ENCODE measurements at places on chromosomes 4 and X.

DNA sequence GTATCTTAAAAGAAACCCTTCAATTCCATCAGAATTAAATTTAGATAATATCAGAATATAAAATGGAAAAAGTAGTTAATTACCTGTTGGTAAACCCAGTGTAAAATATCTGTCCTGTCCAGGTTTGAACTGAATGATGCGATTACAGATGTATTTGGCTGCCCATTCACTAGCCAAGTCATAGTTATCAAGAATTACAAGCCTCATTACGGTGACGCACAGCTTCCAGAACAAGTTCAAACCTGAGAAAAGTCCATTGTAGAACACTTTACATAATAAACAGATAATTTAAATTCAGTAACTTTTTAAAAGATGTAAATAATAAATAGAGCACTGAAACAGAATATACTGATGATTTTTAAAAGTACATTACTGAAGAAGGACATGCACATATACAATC, 4.4 kb downstream of the GNPDA2 start:
- DNase-seq: no peak

DNA sequence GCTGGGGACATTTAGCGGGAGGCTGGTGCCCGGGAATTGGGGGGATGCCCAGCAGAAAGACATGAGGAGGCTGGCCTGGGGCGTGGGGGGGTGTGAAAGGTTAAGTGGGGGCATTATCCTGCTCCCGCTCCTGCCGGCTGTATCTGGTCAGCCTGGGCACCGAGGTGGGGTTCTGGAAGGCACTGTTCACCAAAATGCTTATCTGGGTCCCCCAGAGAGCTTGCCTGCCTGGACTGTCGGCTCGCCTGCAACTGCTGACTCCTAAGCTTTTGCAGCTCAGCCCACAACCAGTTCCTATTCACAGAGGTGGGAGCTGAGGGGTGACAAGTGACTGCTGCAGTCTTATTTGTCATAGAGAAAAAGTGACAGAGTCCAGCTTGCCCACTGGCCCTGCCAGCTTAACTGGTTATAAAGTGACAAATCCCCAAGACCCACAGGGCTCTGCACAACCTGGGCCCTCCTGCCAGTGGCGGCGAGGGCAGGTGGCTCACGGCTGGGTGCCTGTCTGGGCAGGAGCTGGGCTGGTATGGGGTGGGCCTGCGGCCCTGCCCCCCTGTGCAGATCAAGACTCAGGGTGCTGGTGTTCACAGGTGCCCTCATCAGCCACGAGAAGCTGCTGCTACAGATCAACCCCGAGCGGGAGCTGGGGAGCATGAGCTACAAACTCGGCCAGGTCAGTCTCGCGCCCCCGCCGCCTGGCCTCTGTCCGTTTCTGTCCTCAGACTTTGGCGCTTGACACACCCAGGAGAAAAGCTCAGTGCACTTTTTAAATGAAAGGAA, 23.7 kb upstream of the MSANTD1 start:
- DNase-seq: no peak

DNA sequence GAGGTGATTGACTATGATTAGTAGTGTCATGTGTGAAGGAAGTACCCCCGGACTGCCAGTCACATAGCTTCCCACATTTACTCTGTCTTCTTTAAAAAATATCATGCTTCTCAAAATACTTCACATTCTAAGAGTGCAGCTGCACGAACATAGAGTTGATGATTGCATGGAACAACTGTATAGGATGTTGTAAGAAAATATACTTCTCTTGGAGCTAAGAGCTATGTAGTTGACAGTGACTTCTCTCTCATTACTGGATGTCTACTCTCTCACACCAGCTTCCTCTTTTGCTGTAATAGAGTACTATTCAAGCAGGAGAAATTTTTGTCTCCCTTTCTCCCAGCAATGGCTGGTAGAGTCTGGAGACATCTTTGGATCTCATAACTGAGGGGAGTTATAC, 99.4 kb upstream of the PUDP start:
- DNase-seq: no peak

- no peak for DNase-seq
Observed at GRCh38 chr4:58776627-58777026, 1666.4 kb upstream of the IGFBP7 start.

DNA sequence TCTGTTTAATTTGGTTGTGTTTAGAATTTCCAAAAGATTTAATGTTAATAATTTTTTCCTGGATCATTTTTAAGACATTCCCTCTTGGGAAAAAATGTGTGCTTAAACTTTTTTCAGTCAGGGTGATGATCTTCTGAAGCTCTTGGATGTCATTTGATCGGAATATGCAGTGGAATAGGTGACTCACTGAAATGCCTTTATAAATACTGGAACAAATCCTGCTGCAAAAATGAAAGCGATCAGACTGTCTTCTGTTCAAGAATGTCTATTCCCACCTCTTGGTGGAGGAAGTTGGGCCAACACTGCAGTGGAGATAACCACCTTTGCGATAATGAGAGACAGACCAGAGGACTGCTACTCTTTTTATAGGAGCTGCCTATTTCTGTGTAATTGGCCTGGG, 46.7 kb downstream of the LARP1B start:
- no peak for DNase-seq

GRCh38 chr4:109739547-109739946, 9.7 kb upstream of the PLA2G12A start:
- DNase-seq: peak; percentile 11

- no peak for DNase-seq
Observed at GRCh38 chrX:101397779-101398178, 7.0 kb downstream of the RPL36A start.

DNA sequence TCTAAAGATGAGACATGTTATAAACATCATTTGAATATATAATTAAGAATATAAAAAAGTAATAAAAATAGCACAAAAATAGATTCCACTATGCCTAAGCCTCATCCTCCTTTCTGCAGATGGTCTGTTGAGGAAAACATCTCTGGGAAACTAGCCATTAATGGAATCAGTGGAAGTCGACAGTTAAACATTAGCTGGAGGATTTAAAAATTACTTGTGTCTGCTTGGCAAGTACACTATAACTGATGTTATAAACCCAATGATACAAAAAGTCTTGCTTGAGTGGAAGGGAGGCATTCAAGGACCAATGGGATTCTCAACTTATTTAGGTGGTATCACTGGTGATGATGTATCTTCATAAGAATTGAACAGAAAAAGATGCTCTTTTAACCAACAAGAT, 1598.3 kb downstream of the PCDH18 start:
- no peak for DNase-seq

GRCh38 chrX:45322382-45322781, 121.7 kb upstream of the DIPK2B start:
- peak; percentile 17 for DNase-seq

DNA sequence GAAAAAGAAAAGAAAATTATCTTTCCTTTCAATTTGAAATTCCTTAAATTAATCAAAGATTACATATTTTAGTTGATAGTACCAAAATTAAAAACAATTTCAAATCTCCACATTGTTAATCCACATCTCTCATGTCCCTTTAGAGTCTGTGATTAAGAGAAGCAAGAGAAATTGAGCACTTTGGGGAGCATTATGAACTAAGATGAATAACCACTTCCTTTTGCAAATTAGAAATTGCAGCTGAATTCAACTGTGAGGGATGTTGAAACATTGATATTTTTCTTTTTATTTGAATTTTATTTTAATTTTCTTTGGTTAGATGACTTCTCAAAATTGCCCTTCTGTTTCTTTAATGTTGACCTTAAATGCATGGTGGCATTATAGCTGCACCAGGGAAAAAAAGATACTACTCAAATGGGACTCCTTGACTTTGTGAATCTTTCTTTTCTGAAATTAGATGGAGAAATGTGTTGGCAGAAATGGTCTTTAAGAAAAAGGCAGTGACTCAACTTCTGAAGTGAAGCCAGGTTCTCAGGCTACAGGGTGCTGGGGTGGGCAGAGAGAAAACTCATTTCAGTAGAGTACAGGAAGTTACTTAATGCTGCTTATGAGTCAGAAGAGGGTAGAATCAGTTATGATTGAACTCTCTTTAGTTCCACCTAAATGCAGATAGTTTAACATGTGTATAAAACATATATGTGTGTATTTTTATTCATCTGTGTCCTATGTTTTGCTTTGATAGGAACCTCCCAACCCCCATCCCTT, 92.0 kb upstream of the TNIP3 start:
- DNase-seq: no peak

DNA sequence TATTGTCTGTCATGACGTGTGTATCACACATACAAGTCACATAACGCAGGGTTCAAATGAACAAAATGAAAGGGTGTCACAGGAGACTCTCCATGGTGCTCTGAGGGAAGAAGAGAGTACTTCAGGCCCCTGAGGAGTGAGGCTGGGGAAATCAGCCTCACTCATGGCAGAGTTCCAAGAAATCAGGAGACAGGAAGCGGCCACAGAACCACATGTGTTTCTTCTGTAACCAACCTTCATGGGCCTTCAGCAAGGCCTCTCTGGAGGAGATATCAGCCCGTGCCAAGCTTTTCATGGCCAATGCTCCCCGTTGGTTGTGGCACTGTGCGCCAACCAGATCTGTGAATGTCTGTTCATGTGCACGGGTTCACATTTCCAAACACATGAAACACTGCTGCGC, 76.0 kb downstream of the NAT8L start:
- no peak for DNase-seq

DNA sequence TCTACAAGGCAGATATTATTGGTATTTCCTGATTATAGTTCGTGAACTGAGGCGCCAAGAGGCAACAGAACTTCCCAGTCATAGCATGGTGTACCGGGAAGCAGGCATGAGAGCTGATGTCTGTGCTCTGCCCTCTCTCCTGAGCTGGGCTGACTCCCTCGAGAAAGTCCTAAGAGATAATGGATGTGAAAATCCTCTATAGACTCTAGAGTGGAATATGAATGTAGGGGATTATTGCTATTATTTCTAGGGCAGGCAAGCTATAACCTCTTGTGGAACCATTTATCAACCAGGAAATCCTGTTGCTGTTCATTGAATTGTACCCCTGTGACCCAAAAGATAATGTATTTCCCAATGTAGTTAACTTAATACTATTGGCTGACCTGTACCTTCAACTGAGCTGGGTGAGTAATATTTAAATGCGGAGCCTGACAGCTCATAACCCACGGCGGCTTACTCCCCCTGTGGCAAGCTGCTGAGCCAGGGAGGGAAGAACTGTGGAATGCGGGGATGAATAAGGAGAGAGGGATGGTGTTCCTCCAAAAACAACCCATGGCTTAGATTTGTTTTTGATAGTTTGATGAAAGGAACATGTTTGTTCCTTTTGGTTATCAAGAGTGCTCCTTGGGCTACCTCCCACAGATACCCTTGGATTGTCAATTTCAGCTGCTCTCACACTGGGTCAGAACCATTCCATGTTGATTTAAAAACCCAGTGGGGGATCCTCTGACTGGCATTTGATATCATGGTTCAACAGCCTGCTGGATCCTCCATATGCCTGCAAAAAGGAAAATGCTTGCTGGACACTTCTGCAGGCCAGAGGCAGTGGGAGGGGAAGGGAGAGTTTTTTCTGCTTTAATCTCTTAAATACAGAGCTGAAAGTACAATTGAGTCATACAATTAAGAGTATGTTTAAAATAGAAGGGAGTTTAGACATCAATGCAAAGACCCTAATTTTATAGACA, 339.0 kb upstream of the BOD1L1 start:
- DNase-seq: peak; percentile 66

- DNase-seq: no peak
Observed at GRCh38 chrX:31540313-31540712, 468.5 kb upstream of the FTHL17 start.

DNA sequence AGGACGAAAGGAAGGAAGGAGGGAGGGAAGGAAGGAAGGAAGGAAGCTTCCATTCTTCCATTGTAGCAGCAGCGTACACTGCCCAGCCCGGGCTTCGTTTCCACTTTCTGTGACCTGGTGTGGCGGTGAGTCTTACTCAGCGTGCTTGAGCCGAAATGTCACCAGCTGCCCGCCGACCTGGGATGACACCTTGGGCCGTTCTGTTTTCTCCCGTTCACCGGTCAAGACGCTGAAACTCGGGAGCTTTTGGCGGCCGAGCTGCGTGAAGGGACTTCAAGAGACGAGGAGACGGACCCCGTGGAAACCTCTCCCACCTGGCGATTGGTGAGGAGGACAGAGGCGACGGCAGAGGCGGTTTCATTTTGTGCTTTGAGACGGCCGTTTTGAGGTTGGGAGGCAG, 47.1 kb upstream of the PPP2R3B start:
- DNase-seq: no peak

DNA sequence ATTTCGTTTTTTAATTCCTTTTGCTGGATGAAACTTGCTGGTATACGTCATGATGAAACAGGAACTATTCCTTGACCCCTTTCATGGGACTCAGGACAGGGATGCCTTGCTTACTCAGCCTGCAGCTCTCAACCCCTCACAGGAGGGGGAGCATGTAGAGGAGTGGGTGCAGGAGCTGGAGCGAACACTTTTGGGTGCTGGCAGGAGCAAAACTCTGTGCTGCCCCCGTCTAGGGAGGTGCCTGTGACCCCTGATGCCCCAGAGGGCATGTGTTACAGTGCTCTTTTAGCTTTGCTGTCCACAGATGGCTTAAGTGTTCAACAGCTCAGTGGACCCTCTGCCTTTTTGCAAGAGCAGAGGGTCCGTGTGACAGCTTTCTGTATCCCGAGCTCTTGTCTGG, 56.8 kb upstream of the TEX13C start:
- DNase-seq: no peak
